ENCODE measurements at places on chromosomes 5 and 9. TPM values are rescaled to one million over a fixed set of nuclear protein-coding genes. Genes with fewer than 3 reads are reported as not detected.

Gene FGF18
- total RNA-seq = 1.9 TPM

Gene ENTPD2
- total RNA-seq = not detected

Gene CXXC5
- total RNA-seq = 154 TPM

Gene BBLN
- 130 TPM for total RNA-seq

DNA sequence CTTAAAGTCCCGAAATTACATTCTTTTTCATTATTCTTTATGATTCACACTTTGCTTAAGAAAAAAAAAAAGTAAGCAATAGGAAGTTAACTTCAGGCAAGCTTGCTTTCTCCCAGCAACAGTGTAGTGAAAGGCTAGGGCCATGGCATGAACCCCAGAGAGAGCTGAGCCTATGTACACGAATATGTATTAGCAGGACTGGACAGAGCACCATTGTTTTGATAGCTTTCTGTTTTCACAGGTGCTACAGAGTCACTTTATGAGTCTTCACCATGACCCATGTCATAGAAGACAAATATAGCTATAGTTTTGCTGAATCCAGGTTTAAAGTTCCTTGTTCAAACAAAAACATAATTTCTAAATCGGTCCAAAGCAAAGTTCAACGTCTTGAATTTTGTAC lies 199.2 kb downstream of the ADAMTSL1 start:
- no peak for DNase-seq

DNA sequence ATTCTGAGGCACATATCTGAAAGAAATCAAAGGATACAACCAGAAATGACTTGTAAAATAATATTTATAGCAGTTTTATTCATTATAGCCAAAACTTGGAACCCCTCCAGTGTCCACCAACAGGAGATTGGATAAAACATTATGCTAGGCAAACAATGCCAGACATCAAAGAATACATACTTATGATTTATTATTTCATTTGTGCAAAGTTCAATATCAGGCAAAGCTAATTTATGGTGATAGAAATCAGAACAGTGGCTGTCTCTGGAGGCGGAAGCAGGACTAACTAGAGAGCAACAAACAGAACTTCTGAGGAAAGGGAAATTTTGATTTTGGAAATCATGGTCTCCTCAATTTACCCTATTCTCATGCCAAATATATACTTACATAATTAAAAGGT lies 193.1 kb downstream of the ICE1 start:
- DNase-seq = no peak

- DNase-seq = no peak
Measured at GRCh38 chr5:96602776-96603175, 59.4 kb upstream of the CAST start.

DNA sequence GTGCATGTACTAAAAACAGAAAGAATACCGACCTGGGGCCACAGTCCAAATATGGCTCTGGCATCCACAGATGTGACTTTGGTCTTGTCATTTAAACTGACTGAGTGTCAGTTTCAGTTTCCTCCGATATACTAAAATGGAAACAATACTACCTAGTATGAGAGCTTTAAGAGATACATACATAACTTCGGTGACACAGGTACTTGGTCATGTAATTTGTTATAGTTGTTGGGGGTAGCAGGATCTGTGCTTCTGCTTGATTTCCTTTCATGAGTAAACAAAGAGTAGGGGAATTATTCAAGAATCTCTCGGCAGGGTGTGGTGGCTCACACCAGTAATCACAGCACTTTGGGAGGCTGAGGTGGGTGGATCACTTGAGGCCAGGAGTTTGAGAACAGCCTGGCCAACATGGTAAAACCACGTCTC lies 32.1 kb downstream of the MTMR12 start:
- DNase-seq = no peak

DNA sequence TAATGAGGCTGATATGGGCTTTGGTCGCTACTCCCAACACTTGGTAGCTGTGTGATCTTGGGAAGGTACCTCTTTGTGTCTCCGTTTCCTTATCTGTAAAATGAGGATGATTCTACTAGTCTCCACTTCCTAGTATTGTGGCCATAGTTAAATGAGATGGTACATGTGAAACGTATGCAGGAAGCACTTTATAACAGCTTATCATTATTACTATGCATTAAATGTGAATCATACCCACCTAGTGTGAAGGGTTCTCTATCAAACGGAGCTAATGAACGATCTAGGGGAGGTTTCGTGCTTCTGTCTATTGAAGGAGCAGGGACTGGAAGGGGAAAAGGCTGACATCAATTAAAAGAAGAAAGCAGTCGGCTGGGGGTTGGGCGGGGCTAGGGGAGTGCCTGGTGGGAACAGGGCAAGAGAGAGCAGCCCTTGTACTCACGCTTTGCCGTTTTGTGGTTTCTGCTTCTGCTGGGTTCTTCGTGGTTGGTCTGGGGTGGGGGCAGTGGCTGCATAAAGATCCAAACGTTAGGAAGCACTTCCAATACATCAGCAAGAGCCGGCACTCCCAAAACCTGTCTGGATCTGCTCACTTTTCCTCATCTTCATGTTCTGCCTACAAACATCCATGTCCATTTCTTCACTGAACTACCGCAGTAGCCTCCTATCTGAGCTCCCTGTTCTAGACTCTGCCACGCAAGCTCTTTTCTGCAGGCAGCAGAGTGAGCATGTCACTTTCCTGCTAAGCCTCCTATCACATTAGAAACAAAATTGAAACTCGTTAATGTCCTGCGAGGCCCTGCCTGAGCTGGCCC lies 30.8 kb downstream of the LCP2 start:
- no peak for DNase-seq

- DNase-seq = no peak
Measured at GRCh38 chr5:145791866-145792265, 43.3 kb downstream of the PRELID2 start.

- DNase-seq = no peak
Measured at GRCh38 chr5:135444881-135445280, 2.3 kb downstream of the DCANP1 start.

All from H7 (cell line).